Sciatic nerve (tissue), 2 donors: ENCODE measurements at places on chromosomes 5 and 9.
A peak's percentile ranks its signal among the peaks of the same experiment; 100 is the strongest.

- no peak for DNase-seq
Observed at GRCh38 chr5:56845277-56845676, 29.9 kb downstream of the MAP3K1 start.

- no peak for DNase-seq
Observed at GRCh38 chr9:12185856-12186255, 507.3 kb upstream of the TYRP1 start.

DNA sequence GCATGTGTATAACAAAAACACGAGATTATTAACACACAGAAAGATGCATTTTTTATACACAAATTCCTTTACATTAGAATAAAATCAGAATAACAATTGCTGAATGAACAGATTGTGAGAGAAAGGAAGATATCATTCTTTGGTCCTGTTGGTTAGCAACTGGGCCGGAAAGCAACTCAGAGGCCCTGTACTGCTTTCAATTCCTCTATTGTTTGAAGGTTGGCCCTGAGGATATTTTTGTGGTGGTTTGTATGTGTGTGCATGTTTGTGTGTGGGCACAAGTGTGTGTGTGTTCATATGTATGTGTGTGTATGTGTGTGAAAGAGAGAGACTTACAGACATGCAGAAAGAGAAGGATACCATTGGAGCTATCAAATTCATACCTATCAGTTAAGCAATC, 356.8 kb upstream of the DMAC1 start:
- no peak for DNase-seq

DNA sequence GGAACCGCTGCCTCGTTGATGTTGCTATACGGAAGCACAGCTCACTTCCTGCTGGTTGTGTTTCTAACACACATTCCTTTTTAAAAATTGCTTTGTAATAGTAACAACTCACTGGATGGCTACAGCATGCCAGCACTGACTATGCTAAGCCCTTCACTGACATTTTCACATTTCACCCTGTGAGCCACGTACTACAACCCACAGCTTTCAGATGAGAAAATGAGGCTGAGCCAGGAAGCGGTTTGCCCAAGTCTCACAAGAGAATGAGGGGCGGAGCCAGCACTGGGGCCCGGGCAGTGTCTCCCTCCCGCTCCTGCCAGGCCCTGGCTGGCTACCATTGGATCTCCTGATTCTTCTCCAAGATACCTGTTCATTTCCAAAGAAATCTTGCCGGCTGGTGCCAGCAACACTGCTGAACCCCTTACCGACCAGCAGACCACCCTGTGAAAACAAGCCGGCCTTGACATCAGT, 38.3 kb downstream of the FAM78A start:
- DNase-seq: peak; percentile 81

DNA sequence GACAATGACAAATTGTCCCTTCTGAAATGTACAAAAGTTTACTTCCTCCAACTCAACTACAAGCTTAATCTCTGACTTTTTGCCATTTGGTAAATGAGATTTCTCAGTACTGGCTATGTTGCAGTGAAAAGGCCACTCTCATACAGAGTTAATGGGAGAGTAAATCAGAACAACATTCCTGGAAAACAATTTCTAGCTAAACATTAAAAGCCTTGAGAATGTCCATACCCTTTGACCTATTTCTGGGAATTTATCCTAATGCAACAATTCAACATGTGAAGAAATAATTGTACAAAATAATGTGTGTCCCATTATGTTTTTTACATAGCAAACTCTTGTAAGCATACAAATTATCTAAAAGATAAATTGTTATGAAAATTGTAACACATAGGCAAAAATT, 56.3 kb upstream of the SPEF2 start:
- no peak for DNase-seq

DNA sequence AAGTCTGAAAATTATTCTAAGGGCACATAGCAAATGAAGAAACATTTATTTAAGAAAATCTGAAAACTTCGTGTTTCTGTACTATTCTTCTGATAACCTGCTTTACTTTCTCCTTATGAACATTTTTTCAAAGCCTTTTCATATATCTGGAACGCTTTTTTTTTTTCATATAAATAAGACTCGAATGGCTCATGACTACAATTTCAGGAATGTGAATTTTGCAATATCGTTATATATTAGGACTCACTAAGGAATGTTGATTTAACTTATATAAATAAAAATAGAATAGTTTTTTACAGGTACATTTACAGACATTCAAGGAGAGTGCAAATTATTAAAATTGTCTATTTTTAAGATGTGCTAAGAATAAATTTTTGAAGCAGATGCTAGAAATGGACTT, 42.9 kb downstream of the GPBP1 start:
- DNase-seq: no peak

DNA sequence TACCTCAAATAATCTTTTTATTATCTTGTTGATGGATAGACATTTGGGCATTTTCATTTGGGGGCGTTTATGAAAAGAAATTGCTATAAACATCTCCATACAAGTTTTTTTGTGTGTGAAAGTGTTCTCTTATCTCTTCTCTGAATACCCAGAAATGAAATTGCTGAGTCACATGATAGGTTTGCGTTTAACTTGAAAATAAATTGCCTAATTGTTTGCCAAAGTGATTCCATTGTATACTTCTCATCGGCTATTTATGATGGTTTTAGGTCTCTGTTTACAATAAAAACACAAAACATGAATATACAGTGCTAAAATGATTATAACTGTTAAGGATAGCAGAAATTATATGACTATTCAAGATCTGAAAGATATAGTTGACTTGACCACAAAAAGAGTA, 361.7 kb downstream of the TAF11L14 start:
- DNase-seq: no peak

- no peak for DNase-seq
Observed at GRCh38 chr9:116951588-116952435, 264.7 kb downstream of the TRIM32 start.

DNA sequence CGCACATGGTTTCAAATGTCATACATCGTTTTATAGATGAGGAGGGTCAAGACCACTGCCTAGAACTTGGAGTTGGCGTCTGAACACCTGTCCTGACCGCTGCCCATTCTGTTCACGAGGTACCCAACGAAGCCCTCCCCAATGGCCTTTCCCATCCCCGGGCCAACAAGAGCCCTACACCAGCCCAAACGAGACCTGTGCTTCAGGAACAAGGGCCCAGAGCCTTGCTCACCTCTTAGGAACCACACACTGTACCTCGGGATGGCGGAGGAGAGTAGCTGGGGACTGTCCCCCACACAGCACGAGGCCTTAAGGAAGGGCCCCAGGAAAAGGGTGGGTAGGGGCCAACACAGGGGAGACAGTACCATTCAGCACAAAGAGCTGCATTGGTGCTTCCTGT, 3.0 kb downstream of the SURF6 start:
- peak; percentile 32 for DNase-seq
